Gastrocnemius medialis (tissue), 4 donors: ENCODE measurements at places on chromosomes 5 and 9. TPM values are rescaled to one million over a fixed set of nuclear protein-coding genes. Genes with fewer than 3 reads are reported as not detected.

The LHX6 gene
- 4.5 TPM for total RNA-seq

The PCDHGA5 gene
- total RNA-seq: 1.1 TPM

The SLC23A1 gene
- total RNA-seq: not detected

The RIMOC1 gene
- total RNA-seq: 8.2 TPM

The BTNL9 gene
- 14.6 TPM for total RNA-seq

The TMOD1 gene
- total RNA-seq: 202 TPM

The AP3S1 gene
- 13.0 TPM for total RNA-seq

The SNCAIP gene
- total RNA-seq: 0.31 TPM

The C5orf46 gene
- total RNA-seq: not detected

The SPEF2 gene
- total RNA-seq: 0.46 TPM

The AGTPBP1 gene
- total RNA-seq: 33.8 TPM

The PCDHGB6 gene
- 3.2 TPM for total RNA-seq

The NDST1 gene
- 36.1 TPM for total RNA-seq

GRCh38 chr9:98763986-98764745, 32.2 kb downstream of the ANKS6 start:
- no peak for DNase-seq

DNA sequence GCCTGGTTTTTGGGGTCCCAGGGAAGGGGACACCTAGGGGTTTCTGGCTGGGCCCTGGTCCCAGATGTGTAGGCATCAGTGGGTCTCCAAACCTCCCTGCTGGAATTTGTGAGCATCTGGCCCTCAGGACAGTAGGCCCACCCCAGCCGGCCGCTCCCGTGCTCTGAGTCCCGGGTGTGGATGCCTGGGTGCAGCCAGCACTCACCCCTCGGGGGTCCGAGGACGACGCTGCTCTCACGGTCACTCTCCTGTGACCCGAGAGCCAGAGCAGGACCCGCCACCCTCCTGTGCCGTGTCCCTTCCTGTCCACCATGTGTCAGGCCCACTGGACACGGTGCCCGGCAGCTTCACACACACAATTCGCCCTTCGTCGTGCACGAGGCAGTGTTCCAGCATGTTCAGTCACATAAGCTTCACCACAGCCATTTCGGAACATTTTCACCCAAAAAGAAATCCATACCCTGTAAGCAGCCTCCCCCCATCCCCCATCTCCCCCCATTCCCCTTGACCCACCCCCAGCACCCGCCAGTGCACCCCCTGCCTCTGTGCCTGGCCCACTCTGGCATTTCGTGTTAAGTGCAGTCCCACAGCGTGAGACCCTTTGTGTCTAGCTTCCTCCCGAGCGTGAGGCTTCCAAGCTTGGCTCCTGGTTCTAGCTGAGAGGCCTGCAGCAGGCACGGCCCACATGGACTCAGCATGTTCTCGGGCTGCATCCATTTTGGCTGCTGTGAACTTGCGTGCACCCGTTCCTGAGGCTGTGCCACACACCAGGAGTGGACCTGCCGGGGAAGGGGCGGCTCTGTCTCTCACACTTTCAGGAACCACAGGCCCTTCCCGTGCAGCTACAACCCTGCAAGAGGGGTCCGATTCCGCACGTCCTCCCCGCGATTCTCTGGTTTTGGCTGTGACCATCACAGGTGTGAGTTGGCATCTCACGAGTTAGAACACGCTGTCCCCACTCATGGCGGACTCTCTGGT, 40.5 kb downstream of the NKD2 start:
- DNase-seq: no peak

- no peak for DNase-seq
Observed at GRCh38 chr5:23459214-23459613, 48.2 kb upstream of the PRDM9 start.

DNA sequence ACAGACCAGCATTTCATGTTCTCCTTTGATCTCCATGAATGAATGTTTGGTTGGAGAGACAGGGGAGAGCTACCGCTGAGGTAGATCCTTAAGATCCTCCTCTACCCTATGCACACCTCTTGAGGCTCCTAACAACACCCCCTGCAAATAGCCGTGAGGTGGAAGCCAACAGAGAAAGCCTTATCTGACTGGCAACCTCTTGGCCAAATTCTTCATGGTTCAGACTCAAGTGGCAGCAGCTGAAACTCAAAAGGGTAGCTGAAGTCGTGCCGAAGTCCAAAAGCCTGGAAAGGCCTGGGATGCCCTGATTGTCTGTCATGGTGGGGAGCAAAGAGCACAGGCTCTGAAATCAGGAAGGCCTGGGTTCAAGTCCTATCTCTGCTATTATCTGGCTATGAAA, 184.9 kb downstream of the SEC61B start:
- no peak for DNase-seq

DNA sequence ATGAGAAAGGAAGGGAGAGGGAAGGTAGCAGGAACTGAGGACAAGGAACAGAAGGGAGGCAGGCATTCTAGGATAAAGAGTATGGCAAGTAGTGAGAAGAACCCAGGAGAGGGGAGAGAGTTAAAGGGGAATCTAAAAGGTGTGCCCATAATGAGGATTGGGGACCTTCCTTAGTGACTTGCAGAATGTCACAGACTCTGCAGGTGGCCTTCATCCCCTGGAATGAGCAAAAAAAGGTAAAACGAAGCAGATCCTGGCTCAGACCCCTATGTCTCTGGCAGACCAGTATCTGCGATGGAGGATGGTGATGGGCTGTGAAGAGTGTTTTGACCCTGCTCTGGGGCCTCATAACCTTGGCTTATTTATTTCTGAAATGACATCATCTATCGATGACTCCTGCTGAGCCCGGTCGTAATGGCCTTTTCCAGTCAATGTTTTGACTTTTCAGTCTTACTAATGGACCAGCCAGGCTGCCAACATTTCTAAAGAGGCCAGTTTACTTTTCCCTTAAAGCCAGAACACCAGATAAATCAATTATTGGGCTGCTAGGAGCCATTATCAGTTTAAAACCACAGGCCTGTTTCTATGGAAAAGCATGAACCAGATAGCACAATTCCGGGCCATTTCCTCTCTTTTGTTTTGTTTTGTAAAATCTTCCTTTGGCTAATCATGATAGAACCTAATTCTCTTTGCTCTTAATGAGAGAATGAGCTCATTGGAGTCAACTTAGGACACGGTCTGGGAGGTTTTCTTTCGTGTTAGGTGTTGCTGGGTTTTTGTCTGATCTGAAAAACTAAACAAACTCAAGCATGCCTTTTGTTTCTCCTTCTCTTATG, 3.1 kb downstream of the TMOD1 start:
- no peak for DNase-seq

DNA sequence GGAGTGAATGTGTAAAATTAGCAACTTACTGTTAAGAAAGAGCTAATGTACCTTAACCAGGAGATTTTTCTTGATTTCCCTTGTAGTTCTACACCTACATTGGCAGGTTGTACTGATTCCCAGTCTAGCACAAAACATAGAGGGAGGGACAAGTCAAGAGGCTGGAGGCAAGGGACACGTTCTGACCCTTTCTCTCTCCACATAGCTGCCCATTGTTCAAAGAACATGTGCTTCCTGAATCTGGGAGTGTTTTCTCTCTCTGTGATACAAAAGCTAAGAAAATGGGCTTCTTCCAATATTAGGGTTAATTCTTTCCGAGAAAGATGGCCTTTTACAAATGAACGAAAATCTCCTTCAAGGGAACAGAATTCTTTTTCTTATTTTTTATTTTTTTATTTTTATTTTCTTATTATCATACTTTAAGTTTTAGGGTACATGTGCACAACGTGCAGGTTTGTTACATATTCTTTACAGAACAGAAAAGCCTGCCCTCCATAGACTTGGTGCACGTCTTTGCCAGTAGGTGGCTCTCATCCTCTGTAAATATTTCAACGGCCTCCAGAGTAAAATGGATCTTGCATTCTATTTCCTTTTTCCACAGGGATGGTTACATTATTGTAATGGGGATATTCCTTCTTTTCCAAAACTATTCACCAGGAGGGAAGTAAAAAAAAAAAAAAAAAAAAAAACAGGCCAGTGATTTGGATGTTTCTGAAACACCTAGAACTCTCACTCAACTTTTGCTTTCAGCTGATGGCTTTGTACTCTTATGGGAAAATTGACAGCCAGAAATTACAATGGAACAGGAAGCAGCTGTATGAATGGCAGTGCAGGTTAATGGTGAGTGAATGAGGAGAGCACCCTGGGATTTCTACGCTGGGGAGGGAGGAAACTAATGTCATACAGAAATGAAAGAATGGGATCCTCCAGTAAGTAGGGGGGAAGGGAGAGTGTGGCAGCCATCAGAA, 13.1 kb upstream of the IFNA5 start:
- no peak for DNase-seq

GRCh38 chr9:94269264-94269663, 10.2 kb downstream of the ZNF169 start:
- DNase-seq: no peak

- DNase-seq: no peak
Observed at GRCh38 chr9:81636255-81636599, 53.1 kb downstream of the TLE1 start.

GRCh38 chr5:133712562-133712961, 100.2 kb upstream of the FSTL4 start:
- no peak for DNase-seq

- DNase-seq: no peak
Observed at GRCh38 chr9:92350740-92351133, 25.0 kb downstream of the CENPP start.

GRCh38 chr9:35464141-35465025, 25.5 kb upstream of the RUSC2 start:
- no peak for DNase-seq

DNA sequence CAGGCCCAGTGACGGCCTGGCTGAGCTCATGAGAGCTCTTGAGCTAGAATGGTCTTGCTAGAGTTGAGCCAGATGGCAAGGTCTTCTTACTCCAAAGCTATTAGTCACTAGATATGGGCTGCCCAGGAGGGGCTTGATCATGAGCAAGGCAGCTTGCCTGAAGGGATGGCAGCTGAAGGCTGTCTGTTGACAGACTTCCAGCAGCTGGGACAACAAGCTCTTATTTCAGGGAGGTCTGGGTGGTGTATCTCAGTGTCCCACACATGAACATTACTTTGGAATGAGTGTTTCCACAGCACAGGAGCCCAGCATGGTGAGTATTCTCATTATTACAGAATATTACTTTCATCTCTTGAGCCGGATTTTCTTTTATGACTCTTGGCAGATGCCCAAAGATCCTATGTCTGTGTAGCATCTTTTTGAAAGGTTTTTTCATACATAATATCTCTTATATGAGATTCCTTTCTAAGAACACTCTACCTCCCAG, 414.1 kb downstream of the ARHGEF28 start:
- peak; percentile 23 for DNase-seq

GRCh38 chr5:171975262-171975876, 31.1 kb downstream of the FBXW11 start:
- DNase-seq: no peak

DNA sequence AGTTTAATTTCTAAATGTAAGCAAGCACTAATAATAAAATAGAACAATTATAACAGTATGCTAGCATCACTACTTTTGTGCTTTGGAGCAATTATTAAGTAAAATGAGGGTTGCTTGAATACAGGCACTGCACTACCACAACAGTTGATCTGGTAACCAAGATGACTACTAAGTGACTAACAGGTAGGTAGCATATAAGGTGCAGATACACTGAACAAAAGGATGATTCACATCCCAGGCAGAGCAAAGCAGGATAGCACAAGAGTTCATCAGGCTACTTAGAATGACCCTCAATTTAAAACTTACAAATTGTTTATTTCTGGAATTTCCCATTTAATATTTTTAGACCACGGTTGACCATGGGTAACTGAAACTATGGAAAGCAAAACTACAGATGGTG, 48.0 kb upstream of the RGS7BP start:
- no peak for DNase-seq

- DNase-seq: no peak
Observed at GRCh38 chr5:152364899-152365298, 40.2 kb downstream of the NMUR2 start.

DNA sequence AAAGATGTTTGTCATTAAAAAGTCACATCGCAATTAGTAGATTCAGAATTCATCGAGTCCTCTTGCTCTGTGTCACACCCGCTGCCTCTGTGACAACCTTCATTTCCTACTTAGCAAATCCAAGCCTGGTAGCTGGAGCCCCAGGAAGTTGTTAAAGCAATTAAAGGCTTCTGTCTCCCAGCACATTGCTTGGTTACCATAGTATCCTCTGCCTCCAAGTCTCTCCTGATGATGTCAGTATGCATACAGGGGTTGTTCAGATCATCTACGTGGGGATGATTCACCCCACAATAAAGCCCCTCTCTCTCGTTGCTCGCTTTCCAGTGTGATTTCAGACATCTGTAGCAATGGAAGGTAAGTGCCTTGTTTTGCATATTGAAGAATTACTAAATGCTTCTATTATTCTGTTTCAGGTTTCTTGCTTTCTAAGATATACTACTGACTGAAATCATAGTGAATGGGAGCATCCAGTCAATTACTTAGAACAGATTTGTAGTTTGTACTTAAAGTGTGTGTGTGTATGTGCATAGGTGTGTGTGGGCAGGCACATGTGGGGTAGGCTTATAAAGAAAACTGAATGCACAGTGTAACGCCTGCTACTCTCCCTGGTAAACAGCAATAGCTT, 52.9 kb downstream of the PAM start:
- no peak for DNase-seq

GRCh38 chr9:124590889-124591641, 83.9 kb upstream of the NR5A1 start:
- no peak for DNase-seq

DNA sequence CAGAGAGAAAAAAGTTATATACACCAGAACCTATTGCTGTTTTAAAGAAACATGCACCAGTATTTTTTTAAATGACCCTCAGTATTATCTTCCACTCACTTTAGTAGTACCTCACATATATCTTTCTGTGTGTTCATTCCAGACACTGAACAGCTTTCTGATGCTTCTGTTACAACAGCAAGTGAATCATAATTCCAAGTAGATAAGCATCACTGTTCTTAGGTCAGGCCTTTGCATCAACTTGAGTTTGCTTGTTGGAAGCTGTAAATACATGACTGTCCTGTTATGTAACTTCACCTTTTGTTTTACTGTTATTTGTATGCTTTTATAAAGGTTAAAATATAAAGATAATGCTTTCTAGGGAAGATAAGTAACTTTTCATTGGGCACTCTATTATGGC, 184.4 kb downstream of the ISL1 start:
- no peak for DNase-seq

DNA sequence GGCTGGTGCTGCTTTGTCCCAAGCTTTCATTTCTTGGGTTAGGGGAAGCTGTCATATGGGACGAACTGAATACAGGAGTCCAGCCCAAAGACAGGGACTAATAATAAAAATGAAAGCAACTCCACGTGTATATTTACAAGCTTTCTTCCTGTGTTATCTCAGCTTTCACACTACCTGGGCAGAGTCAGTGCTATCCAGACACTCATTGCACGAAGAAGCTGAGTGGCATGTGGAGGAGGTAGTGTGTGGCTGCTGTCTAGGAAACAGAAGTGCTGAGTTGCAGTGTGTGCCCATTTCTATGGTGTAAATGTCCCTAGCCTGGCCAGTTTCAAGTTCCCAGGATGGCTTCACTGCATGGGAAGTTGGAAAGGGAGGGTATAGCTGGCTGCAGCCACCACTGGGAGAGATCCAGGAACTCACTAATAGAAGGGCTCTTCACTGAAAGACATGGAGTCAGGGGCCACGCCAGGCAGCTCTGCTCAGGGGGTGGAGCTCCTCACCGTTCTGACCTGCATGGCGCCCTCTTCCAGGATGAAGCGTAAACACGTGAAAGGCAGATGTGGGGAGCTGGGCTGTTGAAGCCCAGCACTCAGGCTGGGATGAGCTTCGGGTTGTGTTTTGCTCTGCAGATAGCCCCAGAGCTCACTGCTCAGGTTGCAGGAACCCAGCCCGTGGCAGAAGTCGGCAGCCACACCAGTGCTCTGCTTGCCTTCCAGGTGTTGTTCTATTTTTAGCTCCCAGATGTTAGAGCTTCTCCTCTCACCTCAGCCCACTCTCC, 116.9 kb downstream of the IRX2 start:
- DNase-seq: no peak
